PC-3 (cell line): ENCODE measurements at places on chromosomes 5 and 9.

- peak; percentile 97 for DNase-seq
These were observed 21.2 kb downstream of the DYNC2I2 start for GRCh38 chr9:128635266-128636023.

- peak; percentile 88 for DNase-seq
These were observed 351.1 kb upstream of the RIOK2 start for GRCh38 chr5:97534166-97534565.

DNA sequence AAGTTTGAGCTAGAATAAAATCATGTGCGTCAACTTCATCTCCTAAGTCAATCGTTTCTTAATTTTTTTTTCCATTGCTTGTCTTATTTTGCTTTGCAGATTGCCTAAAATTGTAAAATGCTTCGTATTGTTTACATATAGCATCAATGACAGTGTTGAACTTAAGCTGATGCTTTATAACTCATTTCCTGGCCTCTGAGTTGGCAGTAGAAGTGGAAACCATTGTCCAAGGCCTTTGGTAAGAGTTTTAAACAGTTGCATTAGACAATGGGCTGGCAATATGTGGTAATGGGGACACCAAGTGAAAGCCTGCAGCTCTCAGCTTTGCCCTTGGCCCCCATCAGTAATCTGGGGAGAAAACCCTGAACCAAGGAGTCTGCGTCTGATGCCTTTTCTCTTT is 154.8 kb upstream of the GAS1 start:
- no peak for DNase-seq

GRCh38 chr5:120630550-120630949 is 166.4 kb downstream of the PRR16 start:
- no peak for DNase-seq

- DNase-seq, result no peak
These were observed 1.5 kb upstream of the KCNN2 start for GRCh38 chr5:114360357-114360756.

- peak; percentile 39 for DNase-seq
These were observed 1429.3 kb downstream of the EFNA5 start for GRCh38 chr5:106241409-106241808.

- DNase-seq, result no peak
These were observed 56.2 kb downstream of the CD180 start for GRCh38 chr5:67140413-67140812.

GRCh38 chr5:32443541-32444430 is 754 bp downstream of the ZFR start:
- DNase-seq, result peak; percentile 25

GRCh38 chr5:144304688-144305087 is 134.0 kb downstream of the KCTD16 start:
- DNase-seq, result no peak

DNA sequence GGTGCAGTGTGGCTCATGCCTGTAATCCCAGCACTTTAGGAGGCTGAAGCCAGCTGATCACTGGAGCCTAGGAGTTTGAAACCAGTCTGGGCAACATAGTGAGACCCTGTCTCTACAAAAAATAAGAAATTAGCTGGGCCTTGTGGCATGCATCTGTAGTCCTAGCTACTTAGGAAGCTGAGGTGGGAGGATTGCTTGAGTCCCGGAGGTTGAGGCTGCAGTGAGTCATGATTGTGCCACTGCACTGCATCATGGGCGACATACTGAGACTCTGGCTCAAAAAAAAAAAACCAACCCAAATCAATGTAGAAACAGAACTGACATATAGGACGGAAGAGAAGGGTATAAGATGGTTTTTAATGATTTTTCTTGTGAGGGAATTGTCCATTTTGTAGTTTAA is 27.7 kb downstream of the G3BP1 start:
- DNase-seq, result peak; percentile 26

DNA sequence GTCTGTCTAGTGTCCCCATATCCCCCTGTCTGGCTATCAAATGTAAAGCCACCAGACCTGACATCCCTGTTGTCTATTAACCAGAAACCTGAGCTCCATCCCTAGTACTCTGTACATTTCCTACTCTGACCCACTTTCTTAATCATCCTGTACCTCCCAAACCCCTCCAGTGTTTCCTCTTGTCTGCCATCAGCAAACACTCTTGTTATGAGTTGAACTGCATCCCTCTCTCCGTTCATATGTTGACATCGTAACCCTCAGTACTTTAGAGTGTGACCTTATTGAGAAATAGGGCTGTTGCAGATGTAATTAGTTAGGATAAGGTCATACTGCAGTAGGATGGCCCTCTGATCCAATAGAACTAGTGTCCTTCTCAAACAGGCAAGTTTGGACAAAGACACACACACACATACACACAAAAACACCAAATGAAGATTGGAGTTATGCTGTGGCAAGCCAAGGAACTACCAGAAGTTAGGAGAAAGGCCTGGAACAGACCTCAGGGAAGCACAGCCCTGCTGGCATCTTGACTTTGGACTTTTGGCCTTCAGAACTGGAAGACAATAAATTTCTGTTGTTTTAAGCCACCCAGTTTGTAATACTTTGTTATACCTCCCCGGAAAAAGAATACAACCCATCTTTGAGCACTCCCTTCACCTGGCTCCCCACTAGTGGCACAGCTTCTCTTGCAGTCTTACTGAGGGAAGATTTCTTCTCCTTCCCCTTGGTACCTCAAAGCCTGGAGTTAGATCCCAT is 180.0 kb upstream of the PTGER4 start:
- DNase-seq, result no peak
